ENCODE measurements at places on chromosomes 7 and 10. TPM values are rescaled to one million over a fixed set of nuclear protein-coding genes. Genes with fewer than 3 reads are reported as not detected.

Gene TAF6
- total RNA-seq: 20.0 TPM

Gene CFTR
- total RNA-seq: not detected

Gene TMEM106B
- 32.8 TPM for total RNA-seq

Gene COL17A1
- total RNA-seq: under 0.01 TPM

Gene SLC37A3
- total RNA-seq: 53.0 TPM

Gene MACROH2A2
- not detected for total RNA-seq

Gene TRIL
- total RNA-seq: 31.8 TPM

Gene MYOF
- total RNA-seq: 99.0 TPM

Gene OPN4
- not detected for total RNA-seq

Gene H2BK1
- total RNA-seq: not detected

Gene ADAP1
- 5.0 TPM for total RNA-seq

Gene SKIDA1
- 5.4 TPM for total RNA-seq

Gene FZD1
- 3.3 TPM for total RNA-seq

Gene DYDC2
- total RNA-seq: not detected

Gene IKZF1
- total RNA-seq: 0.17 TPM

Gene ITPRID1
- not detected for total RNA-seq

Gene CALHM3
- total RNA-seq: not detected

Gene YAE1
- total RNA-seq: 12.6 TPM

Gene RTKN2
- total RNA-seq: under 0.01 TPM

Gene CUBN
- total RNA-seq: 19.9 TPM

Gene ACBD7
- total RNA-seq: 0.76 TPM

Gene CXCL12
- 1.4 TPM for total RNA-seq

Gene IFIT3
- 11.2 TPM for total RNA-seq

Gene OR9A2
- total RNA-seq: not detected

Gene CRYGN
- not detected for total RNA-seq

Gene INMT
- total RNA-seq: not detected

Gene OR6B1
- total RNA-seq: not detected

Gene GCK
- total RNA-seq: 0.22 TPM

Gene MRLN
- total RNA-seq: not detected

Gene TMEM236
- total RNA-seq: 0.43 TPM

Gene TUBB8
- 0.11 TPM for total RNA-seq

Gene DNAH11
- not detected for total RNA-seq

Gene EPDR1
- 3.3 TPM for total RNA-seq

Gene BAIAP2L1
- 0.09 TPM for total RNA-seq

Gene ARL3
- 3.8 TPM for total RNA-seq

Gene TRPV5
- not detected for total RNA-seq

Gene TMEM130
- not detected for total RNA-seq

Gene PRF1
- total RNA-seq: not detected

Gene RNF148
- 0.98 TPM for total RNA-seq

Gene GPR158
- under 0.01 TPM for total RNA-seq

Gene EGFR
- 0.43 TPM for total RNA-seq

Gene GLRX3
- 52.6 TPM for total RNA-seq

Gene KLLN
- total RNA-seq: 0.17 TPM

Gene SYT15
- total RNA-seq: 2.2 TPM

Gene HTR5A
- not detected for total RNA-seq

Data from dermis lymphatic vessel endothelial cell (primary cell).